Peyer's patch (tissue), 4 donors: ENCODE measurements at places on chromosomes 13 and 19. TPM values are rescaled to one million over a fixed set of nuclear protein-coding genes. Genes with fewer than 3 reads are reported as not detected.

The APC2 gene
- total RNA-seq = 0.76 TPM

The ZNF546 gene
- 5.5 TPM for total RNA-seq

The ZNF525 gene
- 13.2 TPM for total RNA-seq

The CELF5 gene
- not detected for total RNA-seq

DNA sequence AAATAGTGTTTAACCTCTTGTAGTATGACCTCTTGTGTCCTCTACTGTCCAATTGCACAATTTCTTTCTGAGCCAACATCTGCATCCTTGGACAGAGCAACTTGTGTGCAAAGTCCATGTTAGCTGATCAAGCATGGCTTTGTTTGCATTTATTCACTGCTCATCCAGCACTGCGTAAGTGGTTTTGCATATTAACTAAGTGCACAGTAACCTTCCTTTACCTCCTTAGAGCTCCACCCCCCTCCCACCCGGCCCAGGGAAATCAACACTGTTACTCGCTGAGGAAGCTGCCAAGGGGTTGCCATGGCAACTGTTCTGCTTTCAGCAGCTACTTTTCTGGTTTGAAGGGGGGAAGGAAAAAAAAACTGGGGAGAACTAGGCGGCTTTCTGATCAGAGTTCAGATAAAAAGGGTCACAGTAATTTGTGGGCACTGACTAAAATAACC is 153.5 kb upstream of the KLF12 start:
- peak; percentile 71 for DNase-seq
- peaks cover 5% of the 10 kb centered on the region for H3K4me1 ChIP-seq
- H3K27ac ChIP-seq = peak overlapping the region; percentile 30
- H3K27me3 ChIP-seq = no peaks in the 10 kb centered on the region

DNA sequence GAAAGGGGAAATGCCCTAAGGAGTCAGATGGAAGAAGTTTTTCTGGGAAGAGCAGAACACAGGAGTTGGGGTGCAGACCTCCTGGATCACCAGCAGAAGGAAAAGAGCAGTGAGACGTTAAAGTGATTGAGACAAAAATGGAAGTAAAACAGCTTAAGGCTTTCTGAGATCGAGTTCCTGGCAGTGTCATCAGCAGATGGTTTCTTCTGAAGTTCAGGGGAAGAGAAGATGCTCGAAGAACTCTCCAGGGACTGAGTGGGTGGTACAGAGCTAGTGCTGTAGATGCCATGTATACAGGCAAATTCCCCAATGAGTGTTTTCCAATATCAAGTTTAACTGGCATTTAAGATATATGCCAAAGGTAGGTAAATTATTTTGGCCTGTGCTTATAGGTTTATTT is 272.2 kb upstream of the KLF12 start:
- no peak overlapping the region for H3K27ac ChIP-seq
- DNase-seq = no peak
- no peak overlapping the region for H3K4me3 ChIP-seq
- H3K4me1 ChIP-seq = no peaks in the 10 kb centered on the region
- no peaks in the 10 kb centered on the region for H3K36me3 ChIP-seq
- H3K27me3 ChIP-seq = no peaks in the 10 kb centered on the region

- DNase-seq = no peak
- no peaks in the 10 kb centered on the region for H3K36me3 ChIP-seq
- no peaks in the 10 kb centered on the region for H3K4me1 ChIP-seq
- H3K27me3 ChIP-seq = no peaks in the 10 kb centered on the region
- H3K4me3 ChIP-seq = no peak overlapping the region
These were observed 26.9 kb upstream of the TUBGCP3 start for GRCh38 chr13:112614835-112615234.

DNA sequence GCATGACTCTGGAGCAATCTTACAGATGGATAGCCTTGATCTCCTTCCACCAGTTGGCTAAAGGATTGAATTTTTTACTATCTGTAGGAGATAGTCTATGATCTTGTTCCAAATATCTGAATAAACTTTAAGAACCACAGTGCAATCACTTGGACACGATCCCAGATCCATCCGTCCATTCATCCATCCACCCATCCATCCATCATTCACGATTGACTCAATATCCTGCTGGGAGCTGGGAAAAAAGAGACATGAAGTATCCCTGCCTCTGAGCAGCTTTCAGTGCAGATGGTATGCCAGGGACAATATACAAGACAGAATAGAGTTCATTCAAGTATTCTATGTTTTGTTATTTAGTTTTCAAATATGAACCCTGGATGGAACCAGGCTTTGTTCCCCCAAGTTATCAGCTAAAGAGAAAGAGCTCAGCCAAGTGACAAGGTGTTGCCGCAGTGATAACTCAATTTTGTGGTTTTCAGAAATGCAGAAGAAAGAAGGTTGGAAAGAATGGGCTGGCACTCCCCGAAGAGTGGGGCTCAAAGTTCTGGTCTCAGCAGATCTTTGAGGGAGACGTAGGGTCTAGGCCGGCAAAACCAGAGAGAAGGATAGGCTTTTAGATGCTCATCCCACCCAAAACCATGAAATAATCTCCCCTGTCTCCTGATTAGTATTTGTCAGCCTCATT is 66.3 kb downstream of the IRS2 start:
- no peak overlapping the region for H3K27ac ChIP-seq
- DNase-seq = no peak
- H3K4me1 ChIP-seq = no peaks in the 10 kb centered on the region
- no peaks in the 10 kb centered on the region for H3K36me3 ChIP-seq
- H3K4me3 ChIP-seq = no peak overlapping the region
- H3K27me3 ChIP-seq = no peaks in the 10 kb centered on the region

GRCh38 chr19:16022681-16023080 is 53.6 kb upstream of the TPM4 start:
- H3K27ac ChIP-seq = no peak overlapping the region
- DNase-seq = no peak
- H3K4me1 ChIP-seq = no peaks in the 10 kb centered on the region
- no peak overlapping the region for H3K4me3 ChIP-seq
- no peaks in the 10 kb centered on the region for H3K36me3 ChIP-seq

GRCh38 chr19:39501340-39501739 is 2.6 kb downstream of the DLL3 start:
- H3K4me1 ChIP-seq = peaks cover 18% of the 10 kb centered on the region
- H3K36me3 ChIP-seq = no peaks in the 10 kb centered on the region
- no peak overlapping the region for H3K4me3 ChIP-seq
